ENCODE measurements at places on chromosomes 16 and 17. TPM values are rescaled to one million over a fixed set of nuclear protein-coding genes. Genes with fewer than 3 reads are reported as not detected.

Gene ADAMTS18
- 27.5 TPM for total RNA-seq

- H3K27me3 ChIP-seq, result no peaks in the 10 kb centered on the region
- no peaks in the 10 kb centered on the region for H3K36me3 ChIP-seq
- no peak overlapping the region for H3K4me3 ChIP-seq
- peak overlapping the region; percentile 92 for H3K27ac ChIP-seq
- peaks cover 17% of the 10 kb centered on the region for H3K4me1 ChIP-seq
Observed at GRCh38 chr17:59287452-59287851, 44.0 kb upstream of the YPEL2 start.

DNA sequence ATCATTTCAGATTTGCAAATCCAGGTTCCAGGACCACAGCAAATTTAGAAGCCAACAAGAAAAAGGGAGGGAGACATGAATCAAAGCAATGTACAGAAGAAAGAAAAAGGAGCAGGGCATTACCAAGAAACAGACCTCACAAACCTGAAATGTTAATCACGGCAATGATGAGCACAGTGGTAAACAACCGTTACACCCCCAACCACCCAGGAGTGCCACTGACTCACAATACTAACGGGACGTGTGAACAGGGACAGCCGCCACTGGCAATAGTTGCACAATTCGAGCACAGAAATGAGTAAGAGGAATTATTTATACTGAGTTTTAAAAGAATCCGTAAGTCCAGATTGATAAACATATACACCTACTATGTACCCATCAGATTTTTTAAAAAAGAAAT, 13.8 kb downstream of the USP22 start:
- H3K4me3 ChIP-seq, result no peak overlapping the region
- H3K27ac ChIP-seq, result no peak overlapping the region
- DNase-seq, result no peak
- no peaks in the 10 kb centered on the region for H3K27me3 ChIP-seq
- no peaks in the 10 kb centered on the region for H3K4me1 ChIP-seq

GRCh38 chr16:27182906-27183405, 20.4 kb upstream of the KDM8 start:
- H3K36me3 ChIP-seq, result no peaks in the 10 kb centered on the region
- peaks cover 10% of the 10 kb centered on the region for H3K27me3 ChIP-seq
- peaks cover 8% of the 10 kb centered on the region for H3K4me1 ChIP-seq
- H3K4me3 ChIP-seq, result no peak overlapping the region
- H3K27ac ChIP-seq, result no peak overlapping the region

DNA sequence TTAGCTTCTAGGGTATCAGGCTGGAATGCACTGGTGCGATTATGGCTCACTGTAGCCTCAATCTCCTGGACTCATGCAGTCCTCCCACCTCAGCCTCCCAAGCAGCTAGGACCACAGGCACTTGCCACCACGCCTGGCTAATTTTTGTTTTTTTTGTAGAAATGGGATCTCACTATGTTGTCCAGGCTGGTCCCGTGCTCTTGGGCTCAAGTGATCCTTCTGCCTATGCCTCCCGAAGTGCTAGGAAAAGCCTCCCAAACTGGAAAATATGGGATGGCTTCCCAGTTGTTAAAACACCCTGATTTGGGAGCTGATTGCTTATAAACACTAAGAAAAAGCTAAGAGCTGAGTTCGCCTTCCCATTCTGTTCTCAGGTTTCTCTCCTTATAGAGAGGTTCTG, 6.6 kb upstream of the ZNF263 start:
- no peak overlapping the region for H3K27ac ChIP-seq
- DNase-seq, result no peak
- no peaks in the 10 kb centered on the region for H3K36me3 ChIP-seq
- H3K27me3 ChIP-seq, result peaks cover 26% of the 10 kb centered on the region
- no peaks in the 10 kb centered on the region for H3K4me1 ChIP-seq

GRCh38 chr16:64983963-64984362, 137.9 kb downstream of the CDH11 start:
- no peak overlapping the region for H3K27ac ChIP-seq
- DNase-seq, result peak; percentile 80
- H3K4me1 ChIP-seq, result no peaks in the 10 kb centered on the region

DNA sequence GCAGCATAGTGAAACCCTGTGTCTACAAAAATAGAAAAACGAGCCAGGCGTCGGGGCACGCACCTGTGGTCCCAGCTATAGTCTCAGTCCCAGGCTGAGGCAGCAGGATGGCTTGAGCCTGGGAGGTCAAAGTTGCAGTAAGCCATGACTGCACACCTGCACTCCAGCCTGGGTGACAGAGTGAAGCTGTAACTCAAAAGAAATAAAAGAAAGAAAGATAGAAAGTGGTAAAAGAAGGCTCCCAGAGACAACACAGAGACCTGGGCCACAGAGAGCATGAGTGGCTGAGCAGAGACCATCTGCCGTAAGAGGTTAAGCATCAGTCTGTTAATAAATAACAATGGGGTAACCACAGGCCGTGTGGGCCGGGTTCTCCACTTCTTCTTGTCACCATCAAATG, 15.3 kb upstream of the HEXD start:
- no peaks in the 10 kb centered on the region for H3K36me3 ChIP-seq
- H3K27ac ChIP-seq, result no peak overlapping the region
- no peaks in the 10 kb centered on the region for H3K4me1 ChIP-seq
- no peaks in the 10 kb centered on the region for H3K27me3 ChIP-seq

GRCh38 chr17:6558932-6559752, 2.8 kb upstream of the PITPNM3 start:
- H3K4me1 ChIP-seq, result peaks cover 3% of the 10 kb centered on the region
- no peaks in the 10 kb centered on the region for H3K36me3 ChIP-seq
- no peak overlapping the region for H3K4me3 ChIP-seq
- H3K27me3 ChIP-seq, result peaks cover 16% of the 10 kb centered on the region
- DNase-seq, result peak; percentile 10

Gene EEF2K
- total RNA-seq, result 44.1 TPM

GRCh38 chr17:9924735-9925191, 19.7 kb upstream of the RCVRN start:
- no peak overlapping the region for H3K27ac ChIP-seq
- no peak overlapping the region for H3K4me3 ChIP-seq
- no peaks in the 10 kb centered on the region for H3K27me3 ChIP-seq

DNA sequence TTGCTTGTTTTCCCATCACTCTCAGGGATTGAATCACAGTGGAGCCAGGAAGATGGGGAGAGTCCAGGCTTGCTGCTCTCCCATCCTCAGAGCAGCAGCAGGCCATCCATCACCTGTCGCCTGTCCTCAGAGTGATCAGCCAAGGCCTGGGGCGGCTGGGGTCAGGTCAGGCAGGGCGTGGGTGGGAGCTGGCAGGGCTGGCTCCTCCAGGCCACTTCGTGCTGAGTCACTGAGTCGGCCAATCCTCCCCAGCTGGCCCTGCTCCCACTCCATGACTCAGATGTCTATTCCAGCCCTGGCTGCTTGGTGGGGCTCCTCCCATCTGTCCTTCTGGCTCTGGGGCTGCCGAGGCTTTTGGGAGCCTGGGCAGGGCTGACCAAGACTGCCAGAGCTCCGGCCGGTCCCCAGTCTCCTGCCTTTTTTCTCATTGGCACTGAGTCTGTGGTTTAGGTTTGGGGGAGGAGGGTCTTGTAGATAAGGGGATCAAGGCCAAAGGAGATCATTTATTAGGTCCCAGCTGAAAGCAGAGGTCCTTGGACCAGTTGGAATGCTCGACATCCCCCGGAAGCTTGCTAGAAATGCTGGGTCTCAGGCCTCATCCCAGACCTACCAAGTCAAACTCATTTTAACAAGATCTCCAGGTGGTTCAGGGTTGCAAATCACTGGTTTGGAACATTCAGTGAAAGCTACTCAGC, 72.7 kb downstream of the ABCC1 start:
- H3K4me3 ChIP-seq, result no peak overlapping the region
- DNase-seq, result peak; percentile 96
- H3K27me3 ChIP-seq, result no peaks in the 10 kb centered on the region
- H3K36me3 ChIP-seq, result peaks cover 11% of the 10 kb centered on the region

- no peaks in the 10 kb centered on the region for H3K36me3 ChIP-seq
- H3K4me3 ChIP-seq, result no peak overlapping the region
- no peak overlapping the region for H3K27ac ChIP-seq
- no peaks in the 10 kb centered on the region for H3K4me1 ChIP-seq
Observed at GRCh38 chr16:89020068-89020924, 43.3 kb upstream of the CBFA2T3 start.

- no peaks in the 10 kb centered on the region for H3K4me1 ChIP-seq
- no peak overlapping the region for H3K27ac ChIP-seq
- no peak overlapping the region for H3K4me3 ChIP-seq
- no peak for DNase-seq
- no peaks in the 10 kb centered on the region for H3K36me3 ChIP-seq
Observed at GRCh38 chr16:48505705-48506104, 104.3 kb downstream of the N4BP1 start.

Gene KRT36
- total RNA-seq, result not detected

DNA sequence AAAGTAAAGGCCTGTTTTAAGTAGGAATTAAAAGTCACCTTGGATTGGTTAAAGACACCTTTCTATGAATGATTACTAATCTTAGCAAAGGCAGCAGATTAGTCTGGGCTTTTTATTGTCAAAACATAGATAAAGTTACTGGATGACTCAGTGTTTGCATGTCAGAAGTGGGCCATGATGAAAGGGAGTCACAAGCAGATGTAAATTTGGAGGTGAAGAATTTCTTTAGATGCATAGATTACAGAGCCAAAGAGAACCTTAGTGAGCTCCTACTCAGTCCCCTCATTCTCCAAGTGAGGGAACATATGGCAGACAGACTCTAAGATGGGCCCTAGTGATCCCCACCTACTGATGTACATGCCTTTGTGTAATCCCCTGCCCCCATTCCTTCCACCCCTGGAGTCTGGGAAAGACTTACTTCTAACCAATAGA, 124.5 kb downstream of the HS3ST3A1 start:
- no peaks in the 10 kb centered on the region for H3K27me3 ChIP-seq
- no peaks in the 10 kb centered on the region for H3K4me1 ChIP-seq
- DNase-seq, result no peak
- no peak overlapping the region for H3K4me3 ChIP-seq
- H3K36me3 ChIP-seq, result no peaks in the 10 kb centered on the region
- H3K27ac ChIP-seq, result no peak overlapping the region

DNA sequence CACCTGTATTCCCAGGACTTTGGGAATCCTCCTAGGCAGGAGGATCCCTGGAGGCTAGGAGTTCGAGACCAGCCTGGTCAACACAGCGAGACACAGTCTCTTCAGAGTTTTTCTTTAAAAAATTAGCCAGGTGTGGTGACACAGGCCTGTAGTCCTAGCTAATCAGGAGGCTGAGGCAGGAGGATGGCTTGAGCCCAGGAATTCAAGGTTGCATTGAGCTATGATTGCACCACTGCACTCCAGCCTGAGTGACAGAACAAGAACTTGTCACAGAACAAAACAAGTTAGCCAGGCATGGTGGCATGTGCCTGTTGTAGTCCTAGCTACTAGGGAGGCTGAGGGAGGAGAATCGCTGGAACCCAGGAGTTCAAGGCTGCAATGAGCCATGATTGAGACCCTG, 24.8 kb downstream of the ANKRD40 start:
- H3K27me3 ChIP-seq, result no peaks in the 10 kb centered on the region
- no peaks in the 10 kb centered on the region for H3K36me3 ChIP-seq
- H3K4me3 ChIP-seq, result no peak overlapping the region
- H3K27ac ChIP-seq, result no peak overlapping the region
- DNase-seq, result no peak
- H3K4me1 ChIP-seq, result peaks cover 3% of the 10 kb centered on the region

- no peaks in the 10 kb centered on the region for H3K27me3 ChIP-seq
- DNase-seq, result no peak
- H3K36me3 ChIP-seq, result no peaks in the 10 kb centered on the region
- H3K4me3 ChIP-seq, result no peak overlapping the region
Observed at GRCh38 chr16:75997606-75998005, 271.3 kb upstream of the CPHXL start.

DNA sequence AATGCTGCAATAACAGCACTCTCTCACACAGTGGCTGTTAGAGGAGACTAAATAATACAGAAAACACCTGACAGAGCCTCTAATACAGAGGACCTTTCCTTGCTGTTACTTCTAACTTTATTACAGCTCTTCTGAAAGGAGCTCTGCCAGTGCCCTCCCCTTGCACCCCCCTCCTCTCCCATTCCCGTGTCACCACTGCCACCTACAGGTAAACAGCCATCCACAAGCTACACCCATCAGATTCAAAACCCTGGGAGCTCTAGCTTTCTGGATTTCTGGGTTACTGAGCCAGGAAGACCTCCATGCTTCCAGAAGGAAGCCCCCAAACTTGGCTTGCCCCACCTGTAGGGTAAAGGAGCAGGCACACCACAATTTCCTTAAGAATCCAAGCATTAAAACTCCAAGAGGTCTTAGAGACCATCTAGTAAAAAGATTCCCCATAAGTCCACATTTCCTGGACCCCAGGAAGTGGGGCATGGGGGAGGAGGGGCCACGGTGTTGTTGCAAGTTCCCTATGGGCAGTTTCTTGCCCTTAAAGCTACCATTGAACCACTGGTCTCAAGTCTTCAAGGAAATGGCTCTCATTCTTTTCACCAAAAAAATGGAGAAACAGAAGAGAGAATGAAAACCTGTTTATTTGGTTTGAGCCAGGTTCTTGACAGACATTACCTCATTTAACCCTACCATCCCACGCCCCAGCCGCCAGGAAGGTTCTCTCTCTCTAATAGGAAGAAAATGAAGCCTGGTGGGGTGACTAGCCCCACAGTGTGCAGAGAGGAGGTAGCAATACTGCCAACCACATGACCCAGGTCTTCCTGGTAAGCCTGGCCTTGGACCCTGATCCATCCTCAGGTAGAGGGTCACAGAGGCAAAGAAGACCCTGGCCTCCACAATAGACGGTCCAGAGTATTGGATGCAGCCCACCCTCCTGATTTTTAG, 52.8 kb downstream of the TOM1L2 start:
- peak overlapping the region; percentile 12 for H3K27ac ChIP-seq
- H3K4me1 ChIP-seq, result peaks cover 28% of the 10 kb centered on the region
- no peaks in the 10 kb centered on the region for H3K36me3 ChIP-seq
- DNase-seq, result peak; percentile 78
- H3K4me3 ChIP-seq, result no peak overlapping the region
- H3K27me3 ChIP-seq, result no peaks in the 10 kb centered on the region

Gene VTN
- not detected for total RNA-seq

- no peak overlapping the region for H3K4me3 ChIP-seq
- no peaks in the 10 kb centered on the region for H3K27me3 ChIP-seq
- H3K4me1 ChIP-seq, result no peaks in the 10 kb centered on the region
- H3K36me3 ChIP-seq, result no peaks in the 10 kb centered on the region
- no peak overlapping the region for H3K27ac ChIP-seq
Observed at GRCh38 chr17:72372185-72372584, 251.4 kb downstream of the SOX9 start.

- no peak overlapping the region for H3K4me3 ChIP-seq
- no peaks in the 10 kb centered on the region for H3K36me3 ChIP-seq
- peaks cover 5% of the 10 kb centered on the region for H3K4me1 ChIP-seq
- no peak for DNase-seq
- H3K27ac ChIP-seq, result no peak overlapping the region
Observed at GRCh38 chr17:9306086-9306485, 269.5 kb downstream of the STX8 start.

DNA sequence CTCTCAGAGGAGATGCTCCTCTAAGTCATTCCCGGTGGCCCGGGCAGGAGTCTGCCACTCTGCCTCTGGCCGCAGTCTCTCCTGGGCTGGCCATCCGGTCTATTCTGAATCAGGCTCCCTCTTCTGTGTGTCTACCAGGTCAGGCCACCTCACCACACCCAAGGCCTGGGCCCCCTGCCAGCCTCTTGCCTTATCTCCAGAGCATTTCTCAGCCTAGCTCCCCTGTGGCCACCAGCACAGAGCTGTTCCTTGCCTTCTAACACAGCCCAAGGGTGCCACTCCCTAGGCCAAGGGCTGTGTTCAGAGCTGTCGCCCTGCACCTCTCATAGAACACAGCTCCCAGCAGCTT, 55.3 kb downstream of the MYO18A start:
- H3K36me3 ChIP-seq, result no peaks in the 10 kb centered on the region
- H3K4me1 ChIP-seq, result no peaks in the 10 kb centered on the region
- no peak for DNase-seq
- H3K27ac ChIP-seq, result no peak overlapping the region

Gene ERN2
- total RNA-seq, result not detected

- no peak overlapping the region for H3K27ac ChIP-seq
- peaks cover 19% of the 10 kb centered on the region for H3K27me3 ChIP-seq
- no peak overlapping the region for H3K4me3 ChIP-seq
- no peaks in the 10 kb centered on the region for H3K36me3 ChIP-seq
- H3K4me1 ChIP-seq, result no peaks in the 10 kb centered on the region
Observed at GRCh38 chr17:58289869-58290268, 9.1 kb upstream of the MPO start.

Measured in endothelial cell of umbilical vein (primary cell).